ENCODE measurements at places on chromosomes 5 and 9. TPM values are rescaled to one million over a fixed set of nuclear protein-coding genes. Genes with fewer than 3 reads are reported as not detected.

The BTNL3 gene
- total RNA-seq, result not detected

The ADGRV1 gene
- 15.4 TPM for total RNA-seq

The TCOF1 gene
- total RNA-seq, result 8.4 TPM

The PCDHA13 gene
- total RNA-seq, result 2.6 TPM

The FAM169A gene
- total RNA-seq, result 5.3 TPM

The ROPN1L gene
- total RNA-seq, result 7.5 TPM

The CAPSL gene
- not detected for total RNA-seq

The MELK gene
- 12.0 TPM for total RNA-seq

The TAF1L gene
- total RNA-seq, result 4.3 TPM

The SPINK6 gene
- total RNA-seq, result 5.5 TPM

The SEMA6A gene
- 34.7 TPM for total RNA-seq

The CAAP1 gene
- 13.2 TPM for total RNA-seq

The CAVIN4 gene
- total RNA-seq, result 2.4 TPM

The ZBTB6 gene
- total RNA-seq, result 13.2 TPM

- DNase-seq, result no peak
Measured at GRCh38 chr9:105346273-105346672, 101.6 kb upstream of the FSD1L start.

GRCh38 chr5:67065696-67066095, 130.9 kb downstream of the CD180 start:
- DNase-seq, result no peak

GRCh38 chr5:177470759-177471536, 2.5 kb downstream of the DBN1 start:
- no peak for DNase-seq

DNA sequence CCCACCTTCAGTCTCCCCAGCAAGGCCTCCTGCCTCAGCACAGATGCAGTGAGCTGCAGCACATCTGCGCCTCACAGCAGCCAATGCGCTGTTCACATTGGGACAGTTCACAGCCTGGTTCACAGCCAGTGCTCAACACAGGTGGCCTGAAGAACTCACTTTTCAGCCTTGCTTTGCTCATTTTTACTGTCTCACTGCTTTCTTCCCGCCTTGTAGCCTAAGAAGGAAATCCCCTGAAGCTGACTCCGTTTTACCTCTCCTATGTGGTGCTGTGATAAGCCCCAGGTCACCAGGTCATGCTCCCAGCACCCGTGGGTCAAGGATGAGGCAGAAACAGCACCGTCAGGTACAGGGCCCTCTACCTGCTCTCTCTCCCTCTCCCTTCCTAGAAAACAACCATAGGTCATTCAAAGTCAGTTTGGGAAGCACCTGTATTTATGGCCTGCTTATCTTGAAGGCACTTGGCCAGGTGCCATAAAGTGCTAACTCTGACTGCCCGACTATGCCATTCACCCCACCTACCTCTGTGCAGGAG, 1.1 kb downstream of the GCNT4 start:
- DNase-seq, result no peak

- DNase-seq, result no peak
Measured at GRCh38 chr5:141345327-141345726, 1.7 kb downstream of the PCDHGA3 start.

DNA sequence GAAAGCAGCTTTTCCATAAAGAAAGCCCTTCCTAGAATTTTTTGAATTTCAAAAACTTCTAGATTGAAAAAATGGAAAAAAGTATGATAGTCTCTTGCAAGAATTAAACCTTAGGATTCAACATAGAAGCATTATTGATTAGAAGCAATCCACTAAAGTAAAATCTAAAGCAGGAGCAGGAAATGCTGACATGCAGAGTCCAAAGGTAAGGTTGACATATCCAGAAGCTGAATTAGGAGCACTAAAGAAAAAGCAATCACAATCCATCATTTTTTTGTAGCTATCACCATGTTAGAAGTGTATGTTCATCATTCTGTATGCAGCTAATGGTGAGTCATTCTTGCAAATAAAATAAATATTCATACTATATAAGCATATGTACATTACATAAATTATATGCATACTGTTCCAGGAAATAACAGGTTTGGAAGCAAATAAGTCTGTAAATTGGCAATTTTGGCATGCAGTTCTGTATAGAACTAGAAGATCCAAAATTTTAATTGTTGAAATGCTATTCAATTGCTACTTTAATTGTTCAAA, 39.4 kb upstream of the RNF180 start:
- DNase-seq, result no peak

DNA sequence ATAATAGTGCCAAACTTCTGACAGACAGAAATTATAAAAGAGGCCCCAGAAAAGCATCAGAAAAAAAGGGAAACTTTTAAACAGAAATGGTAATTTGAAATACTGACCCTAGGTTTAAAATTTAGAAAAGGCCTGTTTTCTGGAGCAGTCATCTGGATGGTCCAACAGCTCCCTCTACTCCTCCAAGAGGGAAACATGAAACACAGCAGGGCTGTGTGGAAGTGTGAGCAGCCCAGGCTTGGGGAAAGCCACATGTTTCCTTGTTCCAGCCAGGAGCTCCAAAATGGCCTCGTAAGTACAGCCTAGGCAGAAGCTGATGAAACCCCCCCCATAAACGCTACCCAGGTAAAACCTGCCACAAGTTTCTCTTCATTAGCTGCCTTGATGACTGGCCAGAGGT, 499.3 kb upstream of the ADAMTS16 start:
- no peak for DNase-seq

- no peak for DNase-seq
Measured at GRCh38 chr9:99253134-99253533, 31.1 kb downstream of the SEC61B start.

GRCh38 chr9:133118568-133118967, 2.5 kb downstream of the RALGDS start:
- DNase-seq, result no peak

DNA sequence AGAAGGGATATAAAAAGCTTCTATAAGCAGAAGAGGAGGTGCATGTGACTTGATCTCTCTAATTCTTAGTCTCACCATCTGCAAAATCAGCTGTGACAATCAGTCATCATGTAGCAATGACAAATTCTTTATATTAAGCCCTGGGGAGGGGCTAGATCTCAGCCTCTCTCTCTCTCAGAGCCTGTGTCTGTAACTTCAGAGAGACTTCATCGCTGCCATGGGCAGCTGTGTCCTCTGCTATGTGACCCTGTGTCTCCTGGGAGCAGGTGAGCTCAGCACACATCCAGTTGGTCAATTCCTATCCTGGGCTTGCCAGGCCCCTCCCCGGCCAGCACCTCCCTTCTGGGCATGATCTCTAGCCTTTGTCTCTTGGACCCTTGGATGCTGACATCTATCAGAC, 109.6 kb downstream of the ANKRD18B start:
- no peak for DNase-seq

- no peak for DNase-seq
Measured at GRCh38 chr5:120017513-120017912, 388.2 kb downstream of the FAM170A start.

DNA sequence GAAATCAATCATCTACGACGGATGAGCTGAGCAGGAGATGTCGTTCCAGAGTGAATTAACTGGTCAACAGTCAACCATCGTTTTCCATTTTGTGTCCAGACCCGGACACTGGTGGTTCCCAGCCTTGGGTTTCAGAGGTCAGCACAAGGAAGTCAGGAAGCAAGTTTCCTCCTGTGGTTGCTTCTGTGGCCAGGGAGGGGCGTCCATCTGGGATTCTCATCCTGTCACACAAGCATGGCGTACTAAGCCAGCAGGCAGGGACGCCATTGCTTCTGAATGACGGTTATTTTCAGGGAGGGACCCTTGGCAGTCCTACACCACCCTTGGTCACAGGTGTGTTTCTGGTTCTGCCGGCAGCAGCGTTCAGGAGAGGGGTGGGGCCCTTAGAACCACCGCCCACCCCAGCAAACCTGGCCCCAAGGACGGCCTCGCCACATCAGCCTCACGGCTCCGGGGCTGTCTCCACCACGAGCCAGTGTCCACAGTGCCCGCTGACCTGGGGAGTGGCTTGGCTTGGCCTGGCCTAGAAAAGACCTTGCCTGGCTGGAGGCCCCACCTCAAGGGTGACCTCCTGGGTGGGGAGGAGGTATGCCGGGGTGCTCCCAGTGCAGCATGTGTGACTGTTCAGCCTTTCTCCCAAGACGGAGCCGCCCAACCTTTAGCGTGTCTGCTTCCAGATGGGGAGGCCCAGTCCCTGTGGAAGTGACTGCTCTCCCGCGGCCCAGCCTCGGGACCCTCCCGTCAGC, 25.2 kb downstream of the NDUFS6 start:
- DNase-seq, result no peak

DNA sequence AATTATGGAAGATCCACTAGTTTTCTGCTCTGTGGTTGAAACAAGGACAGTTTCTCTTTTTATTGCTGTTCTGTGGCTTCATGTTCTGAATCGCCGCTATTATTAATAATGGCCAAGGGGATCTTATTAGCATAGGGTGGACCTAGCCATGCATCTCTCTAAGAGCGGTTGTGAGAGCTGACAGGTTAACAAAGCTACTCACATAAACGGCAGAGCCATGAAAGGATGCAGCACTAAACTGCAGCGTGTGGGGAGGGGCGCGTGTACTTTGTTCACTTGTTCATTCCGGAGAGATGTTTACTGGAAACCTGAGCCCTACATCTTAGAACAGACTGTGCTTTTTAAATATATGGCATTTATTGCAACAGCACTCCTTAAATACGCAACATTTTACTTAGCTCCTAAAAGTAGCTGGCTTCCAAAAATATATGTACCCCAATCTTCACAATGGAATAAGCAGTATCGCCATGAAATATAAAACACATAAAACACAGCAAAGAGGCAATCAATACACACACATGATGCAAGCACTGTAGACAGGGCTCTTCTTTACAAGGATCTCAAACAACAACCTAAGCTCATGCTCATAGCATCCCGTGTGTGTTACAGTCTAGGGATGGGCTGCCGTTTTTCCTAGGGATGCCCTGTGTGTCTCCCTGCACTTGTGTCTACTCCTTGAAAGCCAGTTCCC, 424.6 kb downstream of the MED10 start:
- DNase-seq, result no peak

GRCh38 chr5:155954701-155955445, 372.1 kb upstream of the SGCD start:
- peak; percentile 70 for DNase-seq

DNA sequence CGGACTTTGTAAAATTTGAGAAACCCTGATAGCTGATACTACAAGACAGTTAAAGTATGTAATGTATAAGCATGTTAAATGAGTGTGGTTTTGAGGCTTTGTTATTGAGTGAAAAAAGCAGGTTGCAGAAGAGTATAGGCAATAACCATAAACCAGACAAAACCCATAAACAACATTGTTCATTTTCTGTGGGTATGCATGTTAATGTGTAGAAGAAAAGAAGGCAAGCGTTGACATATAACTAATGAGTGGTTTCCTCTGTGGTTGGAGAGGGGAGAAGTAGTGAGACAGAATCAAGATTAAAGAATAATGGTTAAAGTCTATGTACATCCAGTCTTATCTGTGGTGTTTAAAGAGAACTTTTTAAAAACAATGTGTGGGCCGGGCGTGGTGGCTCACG, 26.2 kb downstream of the RAD23B start:
- no peak for DNase-seq

GRCh38 chr5:118611332-118611945, 376.9 kb downstream of the DTWD2 start:
- no peak for DNase-seq

GRCh38 chr5:151585970-151586369, 5.2 kb downstream of the FAT2 start:
- DNase-seq, result peak; percentile 55

GRCh38 chr9:100277166-100277979, 75.4 kb downstream of the TEX10 start:
- DNase-seq, result no peak

DNA sequence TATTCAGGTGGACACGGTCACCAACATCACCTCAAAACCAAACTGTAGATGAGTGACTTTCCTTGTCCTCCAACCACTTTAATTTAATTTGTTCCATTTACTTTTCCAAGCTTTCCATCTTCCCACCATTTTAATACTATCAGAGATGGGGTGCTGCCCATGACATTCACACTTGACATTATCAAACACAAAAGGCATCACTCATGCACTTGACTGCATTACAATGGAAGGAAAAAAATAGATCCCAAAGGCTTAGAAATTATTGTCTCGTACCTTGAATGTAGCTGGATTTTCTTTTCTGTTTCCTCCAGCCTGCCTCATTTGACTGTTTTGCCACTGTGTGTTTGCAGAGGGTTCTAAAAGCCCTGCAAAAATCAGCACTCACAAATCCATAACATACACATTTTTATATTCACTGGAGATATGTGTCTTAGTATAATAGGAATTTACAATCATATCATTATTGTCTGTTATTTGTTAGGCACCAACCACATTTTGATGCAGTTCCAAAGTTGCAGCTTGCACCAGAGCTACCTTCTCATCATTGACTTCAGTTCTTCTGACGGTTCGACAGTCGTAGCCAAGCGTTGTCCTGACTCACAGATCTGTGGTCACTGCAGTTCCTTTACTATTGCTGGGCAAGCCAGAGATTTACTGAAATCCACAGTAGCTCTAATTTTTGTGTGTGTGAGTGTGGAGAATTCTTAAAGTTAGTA, 712.3 kb upstream of the WWC1 start:
- no peak for DNase-seq

DNA sequence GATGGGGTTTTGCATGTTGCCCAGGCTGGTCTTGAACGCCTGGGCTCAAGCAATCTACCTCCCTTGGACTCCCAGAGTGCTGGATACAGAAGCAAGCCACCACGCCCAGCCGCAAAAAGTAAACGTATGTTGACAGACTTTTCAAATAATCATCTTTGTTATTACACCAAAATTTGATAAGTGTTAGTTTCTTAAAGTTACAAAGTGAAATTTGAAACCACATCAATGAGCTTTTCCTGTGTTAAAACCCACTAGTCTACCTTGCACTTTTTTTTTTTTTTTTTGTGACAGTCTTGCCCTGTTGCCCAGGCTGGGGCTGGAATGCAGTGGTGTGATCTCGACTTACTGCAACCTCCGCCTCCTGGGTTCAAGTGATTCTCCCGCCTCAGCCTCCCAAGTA, 29.9 kb downstream of the SPACA9 start:
- no peak for DNase-seq

DNA sequence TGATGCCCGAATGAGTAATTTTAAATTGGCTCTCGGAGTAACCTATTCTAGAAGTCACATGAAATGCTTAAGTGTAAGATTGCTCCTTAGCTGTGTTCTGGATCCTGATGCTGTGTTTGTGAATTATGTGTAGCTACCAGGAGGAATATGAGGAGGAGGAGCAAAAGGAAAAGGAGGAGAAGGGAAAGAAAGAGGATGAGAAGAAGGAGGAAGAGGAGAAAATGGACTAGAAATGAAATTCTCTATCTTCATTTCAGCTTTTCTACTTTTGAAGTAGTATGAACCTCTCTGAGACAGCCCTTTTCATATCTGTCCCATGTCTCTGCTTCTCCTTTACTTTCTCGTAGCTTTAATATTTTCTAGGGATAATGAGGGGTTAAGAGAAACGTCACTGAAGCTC, 119.4 kb upstream of the ACTBL2 start:
- no peak for DNase-seq

- DNase-seq, result no peak
Measured at GRCh38 chr9:135016037-135016640, 71.3 kb upstream of the OLFM1 start.

DNA sequence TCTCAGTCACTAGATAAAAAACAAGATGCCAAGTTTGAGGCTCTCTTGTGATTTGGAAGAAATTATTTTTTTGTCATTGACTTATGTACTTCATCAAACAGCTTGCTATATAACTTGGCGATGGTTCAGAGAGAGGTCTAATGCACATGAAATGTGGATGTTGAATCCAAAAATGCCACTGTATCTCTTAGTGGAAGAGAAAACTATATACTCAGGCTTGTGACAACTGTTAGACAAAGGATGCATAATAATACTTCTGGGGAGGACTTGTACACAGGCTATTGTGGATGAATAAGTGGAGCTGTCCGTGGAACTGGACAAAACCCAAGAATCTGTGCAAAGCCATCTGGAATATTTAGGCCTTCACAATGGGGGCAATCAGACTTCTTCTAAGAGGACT, 162.9 kb upstream of the NMUR2 start:
- peak; percentile 3 for DNase-seq

All from umbilical cord (tissue), 2 donors.